ENCODE measurements at places on chromosomes 7 and 10.

DNA sequence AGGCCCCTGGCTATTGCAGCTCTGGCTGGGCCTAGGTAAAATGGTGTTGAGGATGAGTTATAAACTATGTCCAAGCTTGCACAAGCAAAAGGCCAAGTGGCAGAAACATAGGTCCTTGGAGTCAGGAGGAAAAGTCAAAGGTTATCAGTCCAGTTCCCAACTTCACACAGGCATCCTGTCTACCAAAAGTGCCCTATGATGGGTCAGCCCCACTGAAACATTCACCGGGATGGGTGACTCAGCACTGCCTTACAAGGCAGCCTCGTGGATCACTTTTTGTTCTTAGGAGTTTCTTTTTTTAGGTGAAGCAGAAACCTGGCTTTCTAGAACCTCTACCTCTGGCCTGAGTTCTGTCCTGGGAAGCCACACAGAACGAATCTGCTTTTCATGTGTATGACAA lies 158.8 kb upstream of the LYZL2 start:
- DNase-seq = no peak

DNA sequence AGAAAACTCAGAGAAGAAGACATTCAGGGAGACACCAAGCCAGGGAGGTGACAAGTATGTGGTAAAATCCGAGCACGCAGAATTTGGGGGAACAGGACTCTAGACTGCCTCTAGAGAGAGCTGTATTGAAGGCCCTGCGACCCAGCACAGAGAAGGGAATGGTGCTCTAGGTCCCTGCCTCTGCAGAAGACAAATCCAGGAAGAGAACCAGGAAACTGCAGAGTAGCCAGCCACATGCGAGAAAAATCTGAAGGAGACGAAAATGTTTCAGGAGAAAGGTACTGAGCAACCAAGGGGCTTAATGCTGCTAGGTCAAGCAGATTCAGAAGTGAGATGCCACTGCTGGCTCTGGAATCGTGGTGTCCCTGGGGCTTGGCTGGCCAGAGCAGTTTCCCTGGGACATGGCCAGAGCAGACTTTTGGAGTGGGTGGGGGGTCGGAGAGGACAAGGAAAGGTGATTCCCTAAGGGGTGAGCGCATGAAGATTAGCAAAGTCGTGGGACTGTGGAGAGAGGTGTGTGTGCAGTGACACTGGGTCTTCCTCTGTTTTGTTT lies 158.0 kb upstream of the KLF6 start:
- DNase-seq = no peak

DNA sequence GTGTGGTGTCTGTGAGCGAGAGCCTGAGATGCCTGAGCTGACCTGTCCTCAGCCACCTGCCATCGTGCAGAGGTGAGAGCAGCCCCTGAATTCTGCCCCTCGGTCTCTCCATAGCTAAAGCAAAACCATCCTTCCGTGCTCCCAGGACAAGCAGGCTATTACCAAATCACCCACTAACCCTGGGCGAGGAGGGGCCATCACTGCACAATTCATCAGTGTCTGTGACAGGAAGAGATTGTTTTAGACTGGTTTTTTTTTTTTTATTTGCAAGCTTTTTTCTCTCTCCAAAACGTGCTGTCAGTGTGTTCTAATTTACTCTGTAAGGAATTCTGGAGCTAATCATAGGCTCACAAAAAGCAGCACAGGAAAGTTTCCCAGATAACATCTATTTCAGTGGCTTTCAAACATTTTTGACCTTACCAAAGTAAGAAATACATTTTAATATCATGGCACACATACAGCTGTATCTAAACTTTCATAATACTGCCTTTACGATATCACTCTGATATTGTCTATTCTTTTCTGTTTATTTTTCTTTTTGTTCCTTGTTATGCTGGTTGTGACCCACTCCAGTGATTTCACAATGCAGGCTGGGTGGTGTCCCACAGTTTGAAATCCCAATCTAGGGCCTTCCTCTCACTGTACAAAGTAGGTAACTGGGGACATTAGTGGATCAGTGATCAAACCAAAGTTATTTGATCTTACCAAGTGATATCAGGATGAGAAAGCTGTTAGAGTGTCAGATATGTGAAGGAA lies 62.8 kb downstream of the EGFR start:
- no peak for DNase-seq

GRCh38 chr10:85170026-85170425 lies 841.6 kb downstream of the CCSER2 start:
- no peak for DNase-seq

- no peak for DNase-seq
Measured at GRCh38 chr10:67808704-67809103, 29.3 kb downstream of the DNAJC12 start.

- DNase-seq = no peak
Measured at GRCh38 chr7:27101171-27101956, 1.1 kb downstream of the HOXA2 start.

GRCh38 chr10:63260860-63261251 lies 127.7 kb downstream of the NRBF2 start:
- no peak for DNase-seq

GRCh38 chr7:149321978-149322541 lies 60.1 kb downstream of the ZNF783 start:
- DNase-seq = no peak

GRCh38 chr10:70087616-70088307 lies 35.1 kb downstream of the MACROH2A2 start:
- DNase-seq = no peak

GRCh38 chr10:37489658-37490003 lies 364.2 kb downstream of the ANKRD30A start:
- DNase-seq = no peak

Measured in natural killer cell (primary cell).